Osteocyte (in vitro differentiated cells): ENCODE measurements at places on chromosomes 13 and 19. TPM values are rescaled to one million over a fixed set of nuclear protein-coding genes. Genes with fewer than 3 reads are reported as not detected.

DNA sequence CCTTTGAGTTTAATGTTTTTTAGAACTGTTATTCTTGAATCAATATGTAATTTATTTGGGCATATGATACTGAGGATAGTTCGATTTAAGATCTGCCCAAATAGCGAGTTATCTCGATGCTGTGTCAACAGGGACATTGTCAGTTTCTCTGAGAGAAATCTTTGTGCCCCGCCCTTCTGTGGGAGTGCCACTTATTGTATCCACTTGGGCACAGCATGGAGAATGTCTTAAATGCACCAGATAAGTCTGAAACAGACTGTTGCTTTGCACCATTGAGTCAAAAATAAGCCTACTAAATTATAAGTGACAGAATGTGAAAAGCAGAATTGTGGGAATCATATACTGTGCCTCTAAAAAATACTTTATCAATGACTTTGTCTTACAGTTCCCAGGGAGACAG lies 45.6 kb downstream of the RNASEH2B start:
- H3K36me3 ChIP-seq, result peaks cover 16% of the 10 kb centered on the region
- H3K4me1 ChIP-seq, result no peaks in the 10 kb centered on the region
- H3K4me3 ChIP-seq, result no peak overlapping the region
- H3K27me3 ChIP-seq, result no peaks in the 10 kb centered on the region
- no peak for DNase-seq
- no peak overlapping the region for H3K27ac ChIP-seq

DNA sequence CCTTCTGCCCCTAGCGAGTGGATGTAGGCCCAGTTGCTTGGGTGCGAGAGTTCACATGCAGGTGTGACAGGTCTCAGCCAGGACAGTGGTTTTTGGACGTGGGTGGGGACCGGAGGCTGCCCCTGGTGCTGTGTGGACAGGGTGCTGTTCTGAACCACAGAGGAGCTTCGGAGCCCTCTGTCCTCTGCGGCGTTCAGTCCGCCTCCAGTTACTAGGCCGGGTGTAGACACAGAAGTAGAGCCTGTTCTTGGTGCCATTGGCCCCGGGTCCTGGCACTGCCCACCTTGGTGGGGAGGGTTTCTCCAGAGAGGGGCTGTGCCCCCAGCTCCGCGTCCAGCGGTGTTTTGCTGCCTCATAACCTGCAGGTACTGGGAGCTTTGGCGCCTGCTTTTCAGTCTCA lies 52.4 kb downstream of the MCF2L start:
- H3K27me3 ChIP-seq, result peaks cover 25% of the 10 kb centered on the region
- peaks cover 11% of the 10 kb centered on the region for H3K4me1 ChIP-seq
- no peak for DNase-seq
- H3K4me3 ChIP-seq, result no peak overlapping the region
- H3K36me3 ChIP-seq, result no peaks in the 10 kb centered on the region

- peaks cover 8% of the 10 kb centered on the region for H3K27me3 ChIP-seq
- H3K36me3 ChIP-seq, result no peaks in the 10 kb centered on the region
- DNase-seq, result no peak
These were observed 28.7 kb upstream of the KCTD15 start for GRCh38 chr19:33767898-33768413.

DNA sequence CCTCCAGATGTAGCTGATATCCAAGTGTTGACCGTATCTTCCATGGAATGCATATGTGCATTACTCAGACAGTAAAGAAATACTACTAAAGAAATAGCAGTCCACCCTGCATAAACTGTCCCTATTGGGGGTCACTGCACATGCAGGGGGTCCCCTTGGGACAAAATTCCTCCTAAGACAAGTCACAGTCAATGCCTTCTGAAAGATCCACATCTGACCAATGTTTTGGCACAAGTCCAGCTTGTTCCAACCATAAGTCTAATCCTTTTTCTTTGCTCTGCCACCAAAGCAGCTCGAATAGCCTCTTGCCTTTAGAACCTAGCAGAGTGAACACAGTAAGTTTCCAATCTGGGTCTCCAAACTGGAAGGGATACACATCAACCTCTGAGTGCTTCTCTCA lies 87.9 kb downstream of the DIAPH3 start:
- H3K27me3 ChIP-seq, result no peaks in the 10 kb centered on the region
- H3K27ac ChIP-seq, result no peak overlapping the region

GRCh38 chr13:43441464-43441863 lies 345.3 kb downstream of the ENOX1 start:
- H3K4me3 ChIP-seq, result no peak overlapping the region
- peak overlapping the region; percentile 65 for H3K27ac ChIP-seq
- H3K36me3 ChIP-seq, result no peaks in the 10 kb centered on the region
- no peaks in the 10 kb centered on the region for H3K27me3 ChIP-seq

DNA sequence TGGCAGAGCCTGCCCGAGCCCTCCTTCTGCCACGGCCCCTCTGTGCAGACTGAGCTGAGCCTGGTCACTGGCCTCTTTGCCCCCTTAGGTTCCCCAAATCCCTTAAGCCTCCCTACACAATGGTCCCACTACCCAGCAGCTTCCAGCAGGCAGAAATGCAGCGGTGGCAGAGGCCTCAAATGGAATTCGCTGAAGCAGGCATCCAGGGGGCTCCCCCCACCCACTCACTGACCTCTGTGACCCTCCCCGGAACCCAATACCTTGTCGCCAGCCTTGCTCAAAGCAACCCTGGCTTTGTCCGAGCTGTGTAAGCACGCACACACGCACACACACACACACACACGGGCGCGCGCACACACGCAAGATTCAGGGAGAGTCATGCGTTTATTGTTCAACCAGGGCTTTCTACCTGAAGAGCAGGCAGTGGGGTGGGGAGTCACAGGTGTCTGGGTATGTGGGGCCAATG lies at the start of gene LIM2:
Gene LIM2 (minus strand): TSS at position 51 of the 466 bp plus-strand sequence. CDS start 531 bp downstream, outside the sequence.
- DNase-seq, result no peak
- no peaks in the 10 kb centered on the region for H3K27me3 ChIP-seq
- H3K27ac ChIP-seq, result no peak within 1 kb of the TSS
- H3K4me3 ChIP-seq, result no peak within 1 kb of the TSS
- H3K36me3 ChIP-seq, result no peaks in the 10 kb centered on the region

- peaks cover 24% of the 10 kb centered on the region for H3K4me1 ChIP-seq
- no peaks in the 10 kb centered on the region for H3K27me3 ChIP-seq
- H3K36me3 ChIP-seq, result peaks cover 16% of the 10 kb centered on the region
These were observed 83.4 kb downstream of the GPR12 start for GRCh38 chr13:26677156-26677555.

Gene CYP4F3
- not detected in 2 replicates for total RNA-seq

Gene LIN7B
- total RNA-seq, result 7.9 and 9.9 TPM in 2 replicates

Gene MTUS2
- total RNA-seq, result 0.05 TPM in 1 of 2 replicates, not detected in the other

Gene SPPL2B
- 75.9 and 77.0 TPM in 2 replicates for total RNA-seq

Gene CPB2
- not detected in 2 replicates for total RNA-seq
